ENCODE measurements at places on chromosomes 12 and 14.

- no peak for DNase-seq
These were observed 55.3 kb upstream of the ACSS3 start for GRCh38 chr12:81022531-81022930.

DNA sequence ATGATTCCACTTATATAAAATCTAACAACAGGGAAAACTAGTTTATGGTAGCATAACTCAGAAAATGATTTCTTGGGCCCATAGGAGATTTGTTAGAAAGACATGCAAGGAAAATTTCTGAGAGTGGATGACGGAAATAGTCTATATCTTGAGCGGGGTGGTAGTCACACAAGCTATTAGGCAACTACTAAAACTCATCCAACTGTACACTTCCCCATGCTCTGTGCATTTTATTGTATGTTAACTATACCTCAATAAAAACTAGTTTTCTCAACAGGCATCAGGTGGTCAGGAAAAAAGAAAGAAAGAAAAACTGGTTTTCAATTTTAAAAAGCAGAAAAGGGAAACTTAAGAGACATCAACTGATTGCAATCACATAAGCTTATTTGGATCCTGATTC is 9.9 kb downstream of the SLC5A8 start:
- no peak for DNase-seq

DNA sequence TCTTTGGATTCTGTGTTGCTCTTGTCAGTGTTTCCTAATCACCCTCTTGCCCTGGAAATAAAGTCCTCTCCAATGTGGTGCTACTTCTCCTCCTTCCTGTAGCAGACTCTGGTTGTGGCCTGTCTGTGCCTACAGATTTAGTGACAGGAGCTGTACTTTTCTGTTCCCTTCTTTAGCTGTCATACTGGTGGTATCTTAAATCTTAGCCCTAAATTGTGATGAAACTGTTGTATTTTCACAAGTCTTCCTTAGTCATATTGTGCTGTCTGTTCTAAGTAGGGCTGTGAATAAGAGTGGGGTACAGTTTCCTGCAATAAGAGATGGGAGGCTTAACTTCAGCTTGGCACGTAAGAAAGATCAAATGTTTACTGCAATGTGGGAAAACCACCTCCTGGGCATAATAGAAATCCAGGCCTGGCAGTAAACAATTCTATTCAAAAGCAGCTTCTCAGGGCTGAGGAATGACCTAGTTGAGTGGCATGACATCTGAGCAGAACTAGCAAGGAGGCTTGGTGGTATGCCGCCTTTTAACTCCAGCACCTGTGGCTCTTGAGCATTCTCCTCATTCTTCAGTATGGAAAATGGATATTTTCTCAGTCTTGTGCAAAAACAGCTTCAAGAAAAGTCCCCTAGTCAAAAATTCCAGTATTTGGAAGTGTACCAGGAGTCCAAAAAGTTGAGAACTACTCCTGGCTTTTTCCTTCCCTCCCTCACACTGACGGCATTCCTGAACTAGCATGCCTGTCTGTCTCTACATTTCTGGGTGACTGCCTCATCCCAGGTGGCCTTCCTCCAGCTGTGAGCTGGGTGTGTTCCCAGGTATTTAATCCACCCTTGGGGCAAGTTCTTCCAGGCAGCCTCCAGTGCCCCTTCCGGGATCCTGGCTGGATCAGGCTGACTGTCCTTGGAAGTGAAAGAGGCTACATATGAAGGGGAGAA is 19.5 kb downstream of the ANO6 start:
- no peak for DNase-seq

GRCh38 chr12:12126551-12126950 is 55.8 kb downstream of the BCL2L14 start:
- no peak for DNase-seq

DNA sequence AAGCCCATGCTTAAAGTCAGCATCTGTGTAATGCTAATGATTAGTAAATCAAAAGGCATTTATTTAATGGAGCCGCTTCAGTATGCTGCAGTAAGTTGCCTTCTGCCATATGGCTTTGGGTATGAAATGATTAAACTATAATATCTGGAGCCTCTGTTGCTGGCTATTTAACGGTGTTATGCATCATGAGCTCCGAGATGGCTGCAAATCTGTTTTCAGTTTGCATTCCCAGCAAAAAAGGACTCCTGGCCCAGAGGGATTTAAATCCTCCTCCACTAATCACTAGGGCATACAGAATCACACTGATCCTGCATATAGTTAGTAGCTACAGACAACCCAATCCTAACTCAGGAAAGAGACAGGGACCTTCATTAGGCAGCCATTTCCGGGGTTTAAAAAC is 171.5 kb upstream of the EEA1 start:
- DNase-seq: no peak

GRCh38 chr14:80464531-80465149 is 253.3 kb upstream of the DIO2 start:
- DNase-seq: no peak
